ENCODE measurements at places on chromosomes 13 and 19.

DNA sequence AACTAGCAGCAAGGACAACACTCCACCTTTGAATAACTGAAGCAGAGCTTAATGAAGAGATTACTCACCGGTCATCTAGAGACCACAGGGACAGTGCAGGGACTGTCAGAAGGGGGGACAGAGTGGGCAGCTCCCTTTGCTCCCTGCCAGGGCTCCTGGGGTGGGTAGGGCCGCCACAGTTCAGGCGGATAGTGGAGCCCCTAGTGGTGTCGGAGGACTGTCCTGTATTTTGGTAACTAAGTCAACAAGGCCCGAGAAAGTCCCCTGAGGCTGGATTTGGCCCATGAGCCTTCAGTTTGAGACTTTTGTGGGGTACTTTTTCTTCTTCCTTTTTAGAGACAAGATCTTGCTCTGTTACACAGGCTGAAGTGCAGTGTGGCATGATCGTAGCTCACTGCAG lies 44.6 kb downstream of the GJA3 start:
- H3K36me3 ChIP-seq: no peaks in the 10 kb centered on the region
- no peaks in the 10 kb centered on the region for H3K27me3 ChIP-seq
- no peak overlapping the region for H3K4me3 ChIP-seq

DNA sequence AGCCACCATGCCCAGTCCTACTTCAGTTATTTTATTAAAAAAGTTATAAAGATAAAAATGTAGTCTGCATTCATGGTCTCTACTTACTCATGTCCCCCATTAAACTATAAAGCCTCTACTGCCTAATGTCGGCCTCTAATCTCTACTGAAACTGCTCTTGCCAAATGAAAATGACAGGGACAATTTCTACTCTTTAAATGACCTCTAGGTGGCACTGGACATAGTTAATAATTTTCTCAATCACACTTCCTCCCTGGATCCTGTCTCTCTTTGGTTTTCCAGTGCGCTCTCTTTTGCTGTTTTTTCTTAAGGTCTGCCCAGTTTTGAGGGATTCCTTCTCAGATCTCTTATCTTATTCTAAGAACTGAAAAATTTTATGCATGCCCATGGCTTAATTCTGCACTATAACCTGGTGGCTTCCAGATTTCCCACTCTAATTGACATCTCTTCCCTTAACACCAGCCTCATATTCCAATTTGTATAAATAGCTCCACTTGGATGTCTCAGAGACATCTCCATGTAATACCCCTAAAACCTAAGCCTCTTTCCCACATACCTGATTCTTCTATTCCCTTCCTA lies 54.3 kb downstream of the MTMR6 start:
- H3K4me3 ChIP-seq: no peak overlapping the region
- no peaks in the 10 kb centered on the region for H3K36me3 ChIP-seq
- no peaks in the 10 kb centered on the region for H3K4me1 ChIP-seq
- H3K27ac ChIP-seq: no peak overlapping the region
- H3K27me3 ChIP-seq: peaks cover 25% of the 10 kb centered on the region

- H3K36me3 ChIP-seq: no peaks in the 10 kb centered on the region
- no peak for DNase-seq
- no peak overlapping the region for H3K27ac ChIP-seq
- no peaks in the 10 kb centered on the region for H3K27me3 ChIP-seq
Measured at GRCh38 chr13:48232420-48233045, 473 bp upstream of the ITM2B start.

DNA sequence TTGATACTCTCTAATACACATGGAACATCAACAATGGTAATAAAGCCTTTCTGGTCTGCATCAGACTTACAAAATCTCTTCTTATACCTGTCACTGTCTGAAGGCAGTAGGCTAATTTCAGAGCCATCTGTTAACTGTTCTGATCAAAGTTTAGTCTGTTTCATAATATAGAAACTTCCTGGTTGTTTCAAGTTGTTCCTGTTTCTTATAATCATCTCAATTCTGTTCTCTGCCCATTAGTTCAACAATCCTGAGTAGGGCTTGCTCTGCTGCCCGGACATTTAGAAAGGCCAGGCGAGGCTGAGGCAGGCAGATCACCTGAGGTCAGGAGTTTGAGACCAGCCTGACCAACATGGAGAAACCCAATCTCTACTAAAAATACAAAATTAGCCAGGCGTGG lies 5.4 kb upstream of the ZSCAN5A start:
- DNase-seq: no peak
- no peak overlapping the region for H3K27ac ChIP-seq
- H3K27me3 ChIP-seq: peaks cover 39% of the 10 kb centered on the region
- H3K4me1 ChIP-seq: peaks cover 9% of the 10 kb centered on the region
- H3K36me3 ChIP-seq: no peaks in the 10 kb centered on the region
- no peak overlapping the region for H3K4me3 ChIP-seq

DNA sequence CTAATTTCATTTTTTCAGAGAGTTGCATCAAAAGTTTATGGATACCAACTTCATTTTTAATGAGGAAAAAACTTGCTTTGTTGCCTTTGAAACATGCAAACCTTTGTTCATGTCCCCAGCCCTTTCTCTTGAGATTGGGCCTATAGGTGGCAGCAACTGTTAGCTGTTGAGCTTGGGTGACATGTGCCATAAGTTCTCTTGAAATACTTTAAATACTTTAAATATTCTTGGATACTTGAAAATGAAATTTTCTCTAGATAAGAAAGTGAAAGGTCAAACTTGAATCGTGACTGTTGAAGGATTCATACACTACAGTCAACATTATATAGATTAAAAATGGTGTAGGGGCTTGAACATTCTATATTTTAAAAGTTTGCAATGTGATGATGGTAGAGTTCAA lies 294.9 kb downstream of the NDFIP2 start:
- no peaks in the 10 kb centered on the region for H3K36me3 ChIP-seq
- H3K27me3 ChIP-seq: no peaks in the 10 kb centered on the region
- peaks cover 18% of the 10 kb centered on the region for H3K4me1 ChIP-seq
- peak; percentile 54 for DNase-seq
- no peak overlapping the region for H3K4me3 ChIP-seq

All from PC-9 (cell line).